ENCODE measurements at places on chromosomes 6 and 20.

DNA sequence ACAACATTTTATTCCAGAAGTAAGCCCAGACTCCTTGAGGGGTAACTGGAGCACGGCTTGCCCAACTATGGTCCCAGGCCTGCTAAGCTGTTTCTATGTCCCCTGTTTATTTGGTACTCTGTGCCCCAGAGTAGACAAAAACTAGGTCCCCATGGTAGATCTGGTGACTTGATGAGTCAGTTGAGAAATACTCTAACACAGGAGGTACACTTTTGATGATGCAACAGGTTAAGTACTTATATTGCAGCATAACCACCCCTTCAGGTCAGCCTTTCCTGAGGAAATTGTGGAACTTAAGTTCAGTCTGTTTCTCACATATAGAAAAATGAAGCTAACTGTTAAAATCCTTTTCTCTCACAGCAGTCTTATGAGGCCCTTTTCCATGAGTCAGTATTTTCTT is 19.6 kb downstream of the TTPAL start:
- no peak for DNase-seq

- DNase-seq, result no peak
Observed at GRCh38 chr20:61127311-61128039, 124.6 kb upstream of the CDH4 start.

GRCh38 chr6:155523821-155524651 is 68.4 kb upstream of the NOX3 start:
- no peak for DNase-seq

DNA sequence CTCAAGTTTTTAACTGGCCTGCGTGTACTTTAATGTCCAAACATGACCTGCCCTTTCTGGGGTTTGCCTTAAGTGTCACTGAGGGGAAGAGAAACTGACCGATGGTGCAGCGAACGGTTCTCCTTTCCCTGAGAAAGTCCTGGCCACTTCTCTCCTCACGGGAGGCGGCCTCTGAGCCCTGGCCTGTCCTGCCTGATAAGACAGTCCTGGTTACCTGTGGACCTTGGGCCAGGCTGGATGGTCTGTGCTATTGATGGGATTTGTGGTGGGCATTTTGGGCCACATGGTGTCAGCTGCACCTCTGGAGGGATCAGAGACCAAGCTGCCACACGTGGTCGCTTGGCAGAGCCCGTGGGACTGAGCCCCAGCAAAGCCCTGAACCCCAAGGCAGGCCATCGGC is 11.6 kb upstream of the NTSR1 start:
- no peak for DNase-seq

GRCh38 chr6:132964868-132965382 is 150.6 kb downstream of the RPS12 start:
- no peak for DNase-seq

DNA sequence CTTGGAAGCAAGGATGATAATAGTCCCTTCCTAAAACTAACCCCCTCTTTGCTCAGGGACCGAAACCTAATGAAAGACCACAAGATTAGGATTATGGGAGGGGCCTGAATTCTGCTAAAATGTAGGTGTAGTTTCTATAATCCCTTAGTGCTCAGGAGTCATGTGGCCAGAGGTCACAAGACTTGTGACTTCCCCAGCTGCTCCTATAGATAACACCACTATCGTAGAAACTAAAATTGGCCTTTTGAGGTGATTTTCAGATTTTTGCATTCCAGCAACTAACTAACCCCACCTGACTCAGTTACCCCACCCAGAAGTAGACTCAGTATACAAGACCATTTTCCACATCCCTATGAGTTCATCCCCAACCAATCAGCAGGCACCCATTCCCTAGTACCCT is 42.1 kb downstream of the MDN1 start:
- no peak for DNase-seq

GRCh38 chr6:2639167-2639566 is 111.6 kb downstream of the MYLK4 start:
- DNase-seq, result no peak

DNA sequence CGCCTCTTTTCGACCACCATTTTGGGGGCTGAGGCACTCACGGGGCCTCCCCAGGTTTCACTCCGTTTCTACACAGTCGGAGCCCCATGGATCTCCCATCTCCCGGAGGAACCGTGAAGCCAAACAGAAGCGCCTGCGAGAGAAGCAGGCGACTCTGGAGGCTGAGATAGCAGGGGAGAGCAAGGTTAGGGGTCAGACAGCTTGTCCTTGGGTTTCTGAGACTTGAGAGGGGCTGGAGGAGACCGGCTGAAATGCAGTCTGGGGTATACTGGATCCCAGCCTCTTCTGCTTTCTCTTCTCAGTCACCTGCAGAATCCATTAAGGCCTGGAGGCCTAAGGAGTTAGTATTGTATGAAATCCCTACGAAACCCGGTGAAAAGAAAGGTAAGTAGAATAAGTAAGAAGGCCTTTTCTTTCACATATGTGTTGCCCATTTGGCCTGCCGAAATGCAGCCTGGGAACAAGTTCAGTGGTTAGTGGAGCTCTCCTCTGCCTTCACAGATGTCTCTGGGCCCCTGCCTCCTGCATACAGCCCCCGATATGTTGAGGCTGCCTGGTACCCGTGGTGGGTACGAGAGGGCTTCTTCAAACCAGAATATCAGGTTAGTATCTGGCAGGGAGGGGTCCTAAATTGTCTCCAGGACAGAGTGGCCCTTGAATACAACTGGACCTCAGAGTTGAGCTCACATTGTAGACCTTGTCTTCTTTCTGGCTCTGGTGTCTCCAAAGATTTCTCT is 984 bp downstream of the VARS2 start:
- no peak for DNase-seq

DNA sequence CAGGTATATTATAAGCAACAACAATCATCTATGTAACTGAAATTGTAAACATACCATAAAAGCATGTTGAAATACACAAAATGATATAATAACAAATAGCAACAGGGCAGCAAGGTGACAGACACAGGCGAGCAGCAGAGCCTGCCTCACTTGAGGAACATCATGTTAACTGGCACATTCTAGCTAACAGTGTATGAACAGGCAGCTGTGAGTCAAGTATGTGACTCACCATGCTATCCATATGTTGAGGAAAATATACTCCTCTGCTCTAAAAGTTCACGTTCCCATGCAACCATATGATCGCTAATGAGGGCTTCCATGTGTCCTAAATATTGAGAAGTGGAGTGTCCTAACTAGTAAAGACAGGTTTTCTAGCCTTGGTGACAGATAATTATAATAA is 18.4 kb downstream of the SERAC1 start:
- DNase-seq, result no peak

GRCh38 chr6:21367649-21368154 is 225.8 kb upstream of the SOX4 start:
- DNase-seq, result no peak

DNA sequence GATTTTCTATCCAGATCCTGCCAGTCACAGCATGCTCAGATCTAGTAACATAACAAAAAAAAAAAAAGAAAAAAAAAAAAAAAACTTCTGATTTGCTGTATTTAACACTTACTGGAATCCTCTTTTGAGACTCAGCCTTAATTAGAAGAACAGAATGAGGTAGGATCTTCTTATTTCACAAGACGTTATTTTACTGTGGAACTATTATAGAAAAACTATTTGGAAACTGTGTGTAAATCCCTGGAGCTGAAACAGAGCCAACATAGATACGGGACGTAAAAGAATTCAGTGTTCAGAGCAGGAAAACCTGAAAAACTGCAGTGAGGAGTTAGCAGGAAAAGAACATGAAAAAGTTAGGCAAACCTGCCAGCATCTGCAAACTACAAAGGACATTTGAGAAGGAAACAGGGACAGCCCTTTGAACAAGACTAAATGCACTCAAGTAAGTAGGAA is 3.4 kb upstream of the ZNF217 start:
- DNase-seq, result no peak

DNA sequence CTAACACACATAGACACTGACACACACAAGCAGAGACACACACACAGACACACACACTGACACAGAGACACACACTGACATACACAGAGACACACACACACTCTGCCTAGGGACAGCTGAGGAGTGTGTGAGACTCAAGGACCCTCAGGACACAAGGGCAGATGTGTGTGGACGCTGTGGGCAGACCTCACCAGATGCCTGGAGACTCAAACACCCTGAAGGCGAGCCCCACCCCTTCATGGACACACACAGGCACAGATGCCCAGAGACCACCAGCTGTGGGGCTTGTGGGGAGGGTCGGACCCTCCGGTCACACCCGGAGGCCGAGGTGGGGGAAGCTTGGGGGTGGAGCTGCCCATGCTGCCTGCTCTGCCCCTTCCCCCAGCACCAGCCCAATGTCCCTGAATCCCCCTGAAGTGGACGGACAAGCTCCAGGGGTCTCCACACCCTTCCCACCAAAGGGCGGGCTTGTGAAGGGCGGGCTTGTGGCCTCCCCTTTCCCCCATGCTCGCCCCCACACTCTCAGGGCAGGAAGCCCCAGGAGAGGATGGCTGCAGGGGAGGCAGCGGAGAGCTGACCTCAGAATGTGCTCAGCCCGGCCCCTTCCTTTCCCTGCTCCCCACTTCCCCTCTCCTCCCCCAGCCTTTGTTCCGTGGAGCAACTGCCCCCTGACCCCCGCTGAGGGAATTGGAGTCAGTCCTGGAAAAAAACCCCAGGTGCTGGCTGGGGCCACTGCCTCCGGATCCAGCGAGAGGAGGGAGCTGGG is 13.9 kb upstream of the ABHD16B start:
- DNase-seq, result no peak

- DNase-seq, result no peak
Observed at GRCh38 chr20:50129662-50130355, 16.9 kb upstream of the UBE2V1 start.

- no peak for DNase-seq
Observed at GRCh38 chr6:53647462-53648094, 18.0 kb downstream of the KLHL31 start.

DNA sequence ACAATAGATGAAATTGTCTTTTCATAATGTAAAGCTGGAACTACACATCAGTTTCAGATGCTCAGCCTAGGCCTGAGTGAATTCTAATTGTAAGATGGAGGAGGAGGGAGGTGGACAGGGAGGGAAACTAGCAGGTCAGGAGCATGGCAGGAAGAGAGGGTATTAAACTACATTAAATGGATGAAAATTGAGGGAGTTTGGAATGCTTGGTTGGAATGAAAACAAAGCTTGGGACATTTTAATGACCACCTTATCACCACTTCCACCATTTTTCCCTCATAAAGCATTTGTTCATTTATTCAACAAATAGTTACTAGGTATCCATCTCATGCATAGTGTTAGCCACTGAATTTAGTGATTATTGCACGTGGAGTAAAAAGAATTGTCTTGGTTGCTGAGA is 65.0 kb downstream of the KIZ start:
- DNase-seq, result no peak
